ENCODE measurements at places on chromosomes 7 and 10.

- DNase-seq = no peak
Observed at GRCh38 chr7:129146237-129146979, 1.9 kb downstream of the TSPAN33 start.

- no peak for DNase-seq
Observed at GRCh38 chr7:17830206-17830605, 110.1 kb downstream of the SNX13 start.

GRCh38 chr7:25615003-25615402 is 386.7 kb upstream of the NPVF start:
- DNase-seq = no peak

GRCh38 chr10:68517188-68517587 is 10.1 kb downstream of the SLC25A16 start:
- no peak for DNase-seq

DNA sequence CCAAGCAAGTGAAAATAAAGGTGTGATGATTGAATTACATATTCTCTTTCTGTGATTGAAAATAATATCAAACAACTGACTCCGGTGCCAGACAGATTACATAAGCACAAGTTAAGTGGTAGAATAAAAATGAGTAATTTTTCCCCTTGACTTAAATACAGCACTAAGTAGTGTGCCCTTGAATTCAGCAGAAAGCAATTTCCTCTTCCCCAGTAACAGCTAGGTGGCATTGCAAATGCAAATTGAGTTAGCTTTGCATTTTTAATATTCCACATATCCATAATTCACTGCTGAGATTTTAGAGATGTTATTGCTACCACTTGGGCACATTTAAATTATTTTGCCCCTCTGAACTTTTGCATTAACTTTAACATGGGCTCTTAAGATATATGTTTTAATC is 89.8 kb upstream of the NPVF start:
- no peak for DNase-seq

Measured in NCI-H345 (cell line).